ENCODE measurements at places on chromosomes 7 and 10.

GRCh38 chr7:151420144-151420543 lies 10.3 kb upstream of the WDR86 start:
- DNase-seq, result no peak

GRCh38 chr7:144027974-144028373 lies 20.8 kb upstream of the OR2A5 start:
- no peak for DNase-seq

- no peak for DNase-seq
These were observed 102.4 kb upstream of the KLF6 start for GRCh38 chr10:3887404-3887803.

GRCh38 chr7:106032295-106032694 lies 69.2 kb downstream of the CDHR3 start:
- DNase-seq, result no peak

- DNase-seq, result no peak
These were observed 153.2 kb downstream of the NRBF2 start for GRCh38 chr10:63286340-63286739.

GRCh38 chr7:117979954-117980497 lies 106.8 kb upstream of the CTTNBP2 start:
- no peak for DNase-seq

DNA sequence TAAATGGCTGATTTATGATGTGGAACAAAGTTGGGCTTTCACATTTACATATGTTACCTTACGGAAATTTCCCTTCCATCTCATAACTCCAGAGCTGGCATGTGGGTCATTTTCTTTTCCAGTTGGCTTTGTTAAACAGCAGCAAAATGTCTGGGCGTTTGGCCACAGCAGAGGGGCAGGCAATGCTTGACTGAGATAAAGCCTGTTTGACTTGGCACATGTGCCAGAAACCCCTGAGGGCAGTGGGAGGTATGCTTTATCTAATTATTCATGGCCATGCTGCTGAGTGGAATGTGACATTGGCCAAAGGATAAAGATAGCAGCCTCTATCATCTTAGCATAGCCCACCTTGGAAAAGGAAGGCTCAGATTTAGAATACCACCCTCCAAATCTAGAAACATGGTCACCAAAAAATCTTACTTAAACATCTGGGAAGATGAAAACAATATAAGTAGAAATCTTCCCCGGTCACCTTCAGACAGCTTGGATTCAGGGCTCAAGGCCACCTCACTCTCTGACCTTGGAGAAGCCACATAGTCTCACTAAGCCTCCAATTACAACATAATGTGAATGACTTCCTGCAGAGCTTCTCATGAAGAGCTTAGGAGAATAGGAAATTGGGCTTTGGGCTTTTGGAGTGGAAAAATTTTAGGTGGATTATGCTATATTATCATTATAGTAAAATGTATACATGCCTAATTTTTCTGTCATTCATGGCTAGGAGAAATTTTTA lies 101.5 kb downstream of the GRM3 start:
- peak; percentile 98 for DNase-seq

- no peak for DNase-seq
These were observed 680 bp upstream of the ADO start for GRCh38 chr10:62803724-62804355.

DNA sequence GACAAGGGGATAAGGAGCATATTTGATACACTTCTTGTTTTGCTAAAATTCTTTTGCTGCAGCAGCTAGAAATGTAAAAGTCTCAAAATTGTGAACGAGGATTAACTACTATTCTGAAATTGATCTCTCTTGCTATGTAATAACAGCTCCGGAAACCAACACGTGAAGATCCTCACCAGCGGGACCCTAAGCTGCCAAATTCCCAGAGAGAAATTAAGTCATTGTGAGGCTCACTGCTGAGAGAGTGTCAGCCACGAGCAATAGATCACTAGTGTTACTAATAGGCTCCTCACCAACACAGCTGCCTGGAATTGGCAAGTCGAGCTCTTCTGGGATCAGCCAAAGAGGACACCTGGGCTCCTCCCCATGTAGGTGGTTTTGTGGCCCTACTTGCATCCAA lies 5.6 kb upstream of the VWA2 start:
- no peak for DNase-seq

- no peak for DNase-seq
These were observed 560.2 kb downstream of the DNAJB6 start for GRCh38 chr7:157896774-157897555.

GRCh38 chr10:132987671-132988571 lies 45.6 kb upstream of the CFAP46 start:
- no peak for DNase-seq

- peak; percentile 65 for DNase-seq
These were observed 473.9 kb downstream of the AUTS2 start for GRCh38 chr7:70072220-70072619.

- no peak for DNase-seq
These were observed 27.0 kb upstream of the FAM107B start for GRCh38 chr10:14801723-14802122.

DNA sequence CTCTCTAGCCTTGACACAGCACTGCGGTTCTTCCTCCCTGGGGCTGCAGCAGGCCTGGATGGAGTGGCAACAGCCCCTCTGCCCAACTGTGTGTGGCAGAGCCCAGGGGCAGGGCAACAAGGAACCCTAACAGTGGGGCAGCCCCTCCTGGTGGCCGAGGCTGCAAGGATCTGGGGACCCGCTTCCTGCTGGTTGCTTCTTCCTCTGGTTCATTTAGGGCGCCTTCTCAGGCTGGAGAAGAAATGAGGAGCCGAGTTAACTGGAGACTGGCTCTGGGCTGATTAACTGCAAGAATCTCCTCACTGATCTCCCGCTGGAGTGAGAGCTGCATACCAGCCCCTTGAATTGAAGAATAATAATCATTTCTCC lies 80.1 kb upstream of the EMX2 start:
- no peak for DNase-seq

DNA sequence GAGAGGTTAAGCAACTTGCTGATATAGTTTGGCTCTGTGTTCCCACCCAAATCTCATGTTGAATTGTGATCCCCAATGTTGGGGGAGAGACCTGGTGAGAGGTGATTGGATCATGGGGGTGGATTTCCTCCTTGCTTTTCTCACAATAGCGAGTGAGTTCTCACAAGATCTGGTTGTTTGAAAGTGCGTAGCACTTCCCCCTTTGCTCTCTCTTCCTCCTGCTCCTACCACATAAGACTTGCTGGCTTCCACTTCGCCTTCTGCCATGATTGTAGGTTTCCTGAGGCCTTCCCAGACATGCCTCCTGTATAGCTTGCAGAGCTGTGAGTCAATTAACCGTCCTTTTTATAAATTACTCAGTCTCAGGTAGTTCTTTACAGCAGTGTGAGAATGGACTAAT lies 13.5 kb upstream of the ZNRF2 start:
- DNase-seq, result no peak

- DNase-seq, result no peak
These were observed 22.4 kb upstream of the CDC14C start for GRCh38 chr7:48901966-48902365.

DNA sequence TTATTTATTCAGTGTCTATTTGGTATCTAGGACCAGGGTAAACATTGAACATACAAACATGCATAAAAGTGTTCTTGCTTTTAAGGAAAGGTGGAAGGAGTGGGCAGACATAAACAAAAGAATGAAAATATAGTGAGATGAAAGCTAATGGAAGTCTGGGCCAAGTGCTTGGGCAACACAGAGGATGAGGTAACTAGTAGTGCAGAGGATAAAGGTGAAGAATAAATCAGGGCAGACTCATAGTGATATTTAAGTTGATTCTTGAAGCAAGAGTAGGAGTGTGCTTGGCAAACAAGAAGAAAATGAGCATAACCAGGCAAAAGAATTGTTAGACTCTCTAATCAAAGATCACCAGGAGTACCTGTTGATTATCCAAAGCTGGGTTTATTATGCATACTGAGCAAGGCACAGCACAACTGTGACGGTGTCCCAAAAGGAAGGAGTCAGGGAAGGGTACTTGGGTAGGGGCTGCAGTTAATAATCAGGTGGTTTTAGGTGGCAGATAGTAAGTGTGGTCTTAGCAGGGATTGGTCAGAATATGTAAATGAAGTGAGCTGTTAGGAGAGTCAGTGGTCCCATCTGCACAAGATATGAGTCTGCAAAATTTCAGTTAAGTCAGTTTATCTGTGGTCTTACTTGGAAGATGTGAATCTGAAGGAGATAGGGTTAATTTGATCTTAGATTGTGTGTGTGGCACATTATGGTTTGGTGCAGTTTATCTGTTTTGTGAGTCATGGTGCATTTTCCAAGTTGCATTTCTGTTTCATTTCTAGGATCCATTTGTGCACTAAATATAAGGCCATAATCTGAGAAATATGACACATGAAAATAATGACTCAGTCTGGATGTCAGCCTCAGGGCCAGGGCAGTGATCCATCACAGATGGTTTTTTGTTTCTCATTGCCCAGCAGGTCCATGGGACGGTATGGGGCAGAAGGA lies 30.6 kb upstream of the TAX1BP1 start:
- DNase-seq, result no peak

DNA sequence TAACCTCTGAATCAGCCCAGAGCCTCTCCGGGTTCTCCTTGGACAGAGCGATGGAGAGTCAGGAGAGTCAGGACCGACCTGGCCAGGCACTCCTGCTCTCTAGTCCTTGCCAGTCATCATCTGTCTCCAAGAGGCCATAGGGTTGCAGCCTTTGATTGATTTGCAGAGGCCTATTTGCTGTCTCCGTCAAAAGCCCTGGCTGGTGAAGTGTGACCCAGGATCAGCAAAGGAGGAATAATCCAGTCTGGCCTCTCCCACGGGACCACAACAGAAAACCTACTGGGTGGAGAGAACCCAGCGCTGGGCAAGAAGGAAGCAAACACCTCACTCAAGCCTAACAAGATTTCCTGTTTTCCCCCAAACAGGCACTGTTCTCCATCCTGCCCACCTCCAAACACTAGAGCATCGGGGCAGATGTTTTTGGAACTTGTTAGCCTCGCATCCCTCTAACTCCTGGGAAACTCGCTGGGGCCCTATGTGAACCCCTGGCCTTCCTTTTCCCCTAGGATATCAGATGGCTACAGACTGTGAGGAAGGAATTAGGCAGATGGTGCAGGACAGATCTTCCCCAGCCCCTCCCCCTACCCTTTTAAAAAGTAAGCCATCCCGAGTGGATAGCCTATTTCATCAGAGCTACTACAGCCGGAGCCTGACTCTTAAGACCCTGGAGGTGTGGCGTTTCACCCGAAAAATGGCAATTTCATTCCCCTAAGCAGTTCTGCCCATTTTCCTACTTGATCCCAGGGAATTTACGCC lies 54.3 kb downstream of the PODXL start:
- DNase-seq, result no peak

DNA sequence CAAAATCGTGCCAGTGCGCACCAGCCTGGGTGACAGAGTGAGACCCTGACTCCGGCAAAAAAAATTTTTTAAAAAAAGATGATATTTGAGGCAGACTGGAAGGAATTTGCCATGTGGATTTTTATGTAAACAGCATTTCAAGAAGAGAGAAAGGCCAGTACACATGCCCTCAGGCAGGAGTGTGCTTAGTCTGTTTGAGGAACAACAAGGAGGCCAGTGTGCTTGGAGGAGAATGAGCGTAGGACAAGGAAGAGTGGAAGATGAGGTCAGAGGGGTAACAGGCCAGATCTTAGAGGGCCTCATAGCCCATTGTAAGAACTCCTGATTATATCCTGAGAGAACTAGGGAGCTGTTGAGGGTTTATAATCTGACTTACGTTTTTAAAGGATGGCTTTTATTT lies 17.2 kb upstream of the STRIP2 start:
- no peak for DNase-seq

DNA sequence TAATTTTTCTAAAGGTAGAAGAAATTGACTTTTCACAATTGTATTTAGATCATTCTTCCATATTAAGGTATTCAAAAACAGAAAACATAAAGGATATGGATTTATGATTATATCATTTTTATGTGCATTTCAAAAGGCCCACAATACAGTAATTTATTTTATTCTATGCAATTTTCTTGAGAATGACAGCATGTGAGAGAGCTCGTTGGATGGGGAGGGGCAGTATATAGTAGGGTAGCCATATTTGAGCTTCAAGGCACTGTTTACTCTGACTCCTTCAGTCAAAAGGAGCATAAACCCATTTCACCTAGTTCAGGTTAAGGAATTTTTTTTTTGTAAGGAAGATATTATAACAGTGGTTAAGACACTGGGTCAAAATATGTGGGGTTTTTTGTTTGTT lies 140.8 kb upstream of the KAT6B start:
- no peak for DNase-seq

DNA sequence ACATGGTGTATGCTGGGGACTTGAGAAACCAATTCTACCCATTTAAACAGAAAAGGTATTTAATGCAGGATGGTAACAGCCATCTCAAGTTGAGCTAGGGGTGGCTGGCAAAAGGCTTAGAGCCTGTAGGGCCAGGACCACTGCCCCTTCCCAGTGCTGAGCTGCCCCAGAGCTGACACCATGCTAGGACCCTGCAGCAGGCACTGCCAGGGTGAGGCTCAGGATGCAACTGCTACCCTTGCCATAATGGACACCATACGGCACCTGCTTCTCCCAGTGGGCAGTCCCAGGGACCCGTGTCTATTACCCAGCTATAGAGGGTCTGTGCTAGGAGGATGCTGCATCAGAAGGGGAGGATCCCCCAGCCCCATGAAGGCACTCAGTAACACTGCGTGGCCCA lies 160.7 kb upstream of the ADCY1 start:
- DNase-seq, result no peak

DNA sequence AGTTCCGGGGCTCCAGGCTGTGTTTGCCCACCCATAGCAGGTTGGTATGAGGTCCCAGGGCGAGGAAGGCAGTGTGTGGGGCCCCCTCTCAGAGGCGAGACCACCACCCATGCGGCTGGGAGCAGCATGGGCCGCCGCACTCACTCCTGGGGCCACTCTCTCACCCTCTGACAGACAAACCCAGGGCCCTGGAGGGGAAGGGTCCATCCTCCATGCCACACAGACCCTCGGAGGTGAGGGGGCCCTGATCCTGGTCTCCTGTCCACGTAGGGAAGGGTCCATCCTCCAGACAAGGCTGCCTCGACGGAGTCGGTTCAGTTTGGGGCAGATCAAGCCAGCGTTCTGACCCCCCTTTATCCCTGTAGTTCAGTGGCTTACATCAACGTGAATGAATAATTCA lies 230.8 kb downstream of the ELFN1 start:
- no peak for DNase-seq

DNA sequence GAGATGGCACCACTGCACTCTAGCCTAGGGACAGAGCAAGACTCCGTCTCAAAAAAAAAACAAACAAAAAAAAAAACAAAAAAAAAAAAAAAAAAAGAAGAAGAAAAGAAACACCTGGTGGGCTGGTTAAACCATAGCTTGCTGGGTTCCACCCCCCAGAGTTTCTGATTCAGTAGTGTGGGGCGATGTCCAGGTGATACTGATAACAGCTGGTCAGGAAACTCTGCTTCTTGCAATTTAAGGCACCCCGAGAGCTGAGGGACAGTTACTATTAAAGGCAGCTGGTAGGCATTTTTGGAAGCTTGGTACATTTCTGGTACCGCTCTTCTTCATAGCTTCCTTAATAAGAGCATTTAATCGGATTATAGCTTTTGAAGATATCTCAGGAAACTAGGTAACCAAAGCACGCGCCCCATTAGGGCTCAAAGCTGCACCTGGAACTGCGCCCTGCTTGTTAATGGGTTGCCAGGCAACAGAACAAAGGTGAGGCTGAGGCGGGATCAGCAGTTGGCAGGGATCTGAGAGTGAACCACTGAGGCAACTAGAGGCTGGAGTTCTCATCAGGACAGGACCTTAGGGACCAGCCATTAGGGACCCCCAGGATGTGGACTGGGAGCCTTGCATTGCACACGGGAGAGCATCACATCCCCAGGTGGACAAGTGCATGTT lies 6.5 kb upstream of the SDK1 start:
- peak; percentile 95 for DNase-seq

Measured in NCI-H1092 treated with DMSO at 0.1 percent for 48 hours (cell line).